ENCODE measurements at places on chromosomes 3 and 15.

DNA sequence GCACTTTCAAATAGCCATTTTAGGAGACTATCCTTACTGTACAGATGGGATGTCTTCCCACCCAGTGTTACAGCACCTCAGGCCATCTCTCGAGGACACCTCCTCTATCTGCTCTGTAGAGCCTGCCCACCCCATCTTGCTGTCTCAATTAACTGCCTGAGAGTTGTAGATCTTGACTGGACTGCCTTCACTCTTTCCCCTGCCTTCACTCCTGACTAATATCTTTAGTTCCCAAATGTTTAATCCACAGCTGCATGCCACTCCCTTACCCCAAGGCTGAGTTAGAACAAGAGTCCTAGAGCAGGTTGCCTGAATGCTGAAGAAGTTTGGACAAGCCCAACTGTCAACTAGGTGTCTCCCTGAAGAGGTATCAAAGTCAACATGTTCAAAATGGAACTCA lies 1.3 kb upstream of the PP2D1 start:
- no peak for DNase-seq

DNA sequence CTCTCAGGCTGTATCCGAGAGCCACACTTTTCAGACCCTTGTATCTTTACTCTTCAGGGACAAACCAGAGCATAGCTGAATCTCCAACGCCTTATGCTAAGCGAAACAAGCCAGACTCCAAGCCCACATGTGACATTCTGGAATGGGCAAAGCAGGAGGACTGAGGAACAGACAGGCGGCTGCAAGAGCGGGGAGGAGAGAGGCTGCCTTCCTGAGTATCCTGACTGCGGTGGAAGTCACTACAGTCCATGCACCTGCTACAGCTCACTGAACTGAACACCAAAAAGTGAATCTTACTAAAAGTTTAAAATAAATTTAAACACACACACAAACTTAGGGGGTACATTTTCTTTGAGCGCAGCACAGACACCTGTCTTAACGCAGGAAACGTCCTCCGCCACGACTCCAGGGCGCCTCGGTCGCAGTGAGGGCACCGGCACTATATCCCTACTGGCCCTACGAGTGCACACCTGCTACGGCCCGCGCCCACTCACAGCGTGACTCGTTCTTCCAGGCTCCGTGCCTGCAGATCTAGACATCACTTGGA lies 1.4 kb downstream of the CYFIP1 start:
- DNase-seq: no peak

- DNase-seq: no peak
Observed at GRCh38 chr15:29636140-29636539, 186.1 kb downstream of the TJP1 start.

DNA sequence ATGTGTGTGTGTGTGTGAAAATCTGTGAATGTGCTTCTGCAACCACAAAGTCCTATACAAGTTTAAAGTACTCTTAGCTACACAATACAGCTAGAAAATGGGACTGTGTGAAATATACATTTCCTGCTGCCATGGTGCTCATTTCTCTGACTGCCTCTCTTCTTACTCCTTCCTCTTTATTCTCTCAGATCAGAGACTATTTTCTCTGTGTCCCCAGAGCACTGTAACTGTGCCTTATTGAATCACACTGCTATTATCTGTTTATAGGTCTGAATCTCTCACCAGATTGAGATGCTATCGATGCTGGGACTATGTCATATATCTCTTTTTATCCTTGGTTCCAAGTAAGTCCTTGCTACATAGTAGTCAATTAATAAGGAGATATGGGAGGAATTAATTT lies 217.9 kb upstream of the SLCO3A1 start:
- no peak for DNase-seq

GRCh38 chr3:194691481-194692283 lies 6.0 kb downstream of the FAM43A start:
- no peak for DNase-seq

DNA sequence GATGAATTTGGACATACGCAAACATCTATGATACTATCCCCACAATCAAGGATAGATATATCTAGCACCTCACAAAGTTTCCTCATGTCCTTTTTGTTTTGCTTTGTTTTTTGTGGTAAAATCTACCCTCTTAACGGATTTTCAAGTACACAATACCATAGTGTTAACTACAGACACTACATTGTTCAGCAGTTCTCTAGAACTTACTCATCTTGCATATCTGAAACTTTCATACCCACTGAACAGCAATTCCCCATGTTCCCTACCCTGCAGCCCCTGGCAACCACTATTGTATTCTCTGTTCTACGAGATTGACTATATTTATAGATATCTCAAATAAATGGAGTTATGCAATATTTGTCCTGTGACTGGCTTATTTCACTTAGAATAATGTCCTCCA lies 58.1 kb upstream of the TJP1 start:
- DNase-seq: no peak

DNA sequence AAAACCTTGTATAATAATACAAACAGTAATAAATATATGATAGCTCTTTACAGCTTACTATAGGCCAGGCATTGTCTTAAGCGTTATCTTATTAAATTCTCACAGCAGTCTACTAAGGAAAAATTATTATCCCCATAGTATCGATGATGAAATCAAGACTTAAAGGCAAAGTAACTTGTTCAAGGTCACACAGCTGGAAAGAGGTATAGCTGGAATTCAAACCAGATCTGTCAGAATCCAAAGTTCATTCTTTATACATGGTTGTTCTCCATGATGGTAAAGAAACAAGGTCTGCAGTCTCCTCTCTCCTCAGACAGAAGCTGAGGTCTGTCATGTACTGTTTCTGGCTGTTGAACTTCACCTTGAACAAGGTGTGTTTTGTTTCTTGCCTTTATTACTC lies 15.4 kb upstream of the SLC22A13 start:
- DNase-seq: no peak
